ENCODE measurements at places on chromosomes 6 and 20.

- DNase-seq, result no peak
Measured at GRCh38 chr20:51176876-51177275, 154.0 kb upstream of the KCNG1 start.

DNA sequence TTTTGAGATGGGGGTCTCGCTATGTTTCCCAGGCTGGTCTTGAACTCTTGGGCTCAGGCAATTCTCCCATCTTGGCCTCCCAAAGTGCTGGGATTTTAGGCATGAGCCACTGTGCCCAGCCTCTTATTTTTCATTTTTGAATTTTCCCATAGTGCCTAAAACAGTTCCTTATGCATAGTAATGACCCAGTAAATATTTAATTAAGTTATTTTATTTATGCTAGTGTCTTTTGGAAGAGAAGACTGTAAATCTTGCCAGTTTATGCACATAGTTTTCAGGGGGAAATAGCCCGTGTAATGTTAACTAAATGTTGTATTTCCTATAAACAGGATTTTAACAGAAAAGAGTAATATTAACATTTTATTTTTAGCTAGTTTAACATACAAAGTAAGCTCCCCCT is 60.3 kb downstream of the AFG1L start:
- DNase-seq, result no peak

GRCh38 chr20:34022151-34022838 is 28.6 kb downstream of the RALY start:
- no peak for DNase-seq

DNA sequence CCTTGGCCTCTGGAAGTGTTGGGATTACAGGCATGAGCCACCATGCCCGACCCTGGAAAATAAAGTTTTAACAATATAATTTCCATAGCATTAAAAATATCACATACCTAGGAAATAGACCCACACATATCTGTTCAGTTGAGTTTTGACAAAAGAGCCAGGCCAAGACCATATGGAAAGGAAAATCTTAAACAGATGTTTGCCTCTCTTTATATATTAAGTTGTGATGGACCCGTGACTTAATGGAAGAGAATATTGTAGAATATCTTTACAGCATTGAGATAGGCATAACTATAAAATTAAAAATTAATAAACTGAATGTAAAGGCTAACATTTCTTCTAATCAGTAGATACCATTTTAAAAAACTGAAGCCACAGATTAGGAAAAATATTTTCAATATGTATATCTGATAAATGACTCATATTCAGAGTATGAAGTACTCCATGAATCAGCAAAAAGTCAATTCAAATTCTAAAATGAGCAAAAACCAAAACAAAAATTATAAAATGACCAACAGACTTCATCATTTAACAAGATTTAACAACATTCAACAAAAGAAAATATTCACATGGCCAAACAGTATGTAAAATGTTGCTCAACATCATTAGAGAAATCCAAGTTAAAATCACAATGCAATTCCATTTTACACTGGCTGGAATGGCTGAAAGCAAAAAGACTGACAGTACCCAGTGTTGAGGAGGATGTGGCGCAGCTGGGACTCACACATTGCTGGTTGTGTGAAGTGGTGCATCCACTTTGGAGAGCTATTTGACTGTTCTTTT is 43.3 kb downstream of the GTF2H5 start:
- DNase-seq, result no peak

DNA sequence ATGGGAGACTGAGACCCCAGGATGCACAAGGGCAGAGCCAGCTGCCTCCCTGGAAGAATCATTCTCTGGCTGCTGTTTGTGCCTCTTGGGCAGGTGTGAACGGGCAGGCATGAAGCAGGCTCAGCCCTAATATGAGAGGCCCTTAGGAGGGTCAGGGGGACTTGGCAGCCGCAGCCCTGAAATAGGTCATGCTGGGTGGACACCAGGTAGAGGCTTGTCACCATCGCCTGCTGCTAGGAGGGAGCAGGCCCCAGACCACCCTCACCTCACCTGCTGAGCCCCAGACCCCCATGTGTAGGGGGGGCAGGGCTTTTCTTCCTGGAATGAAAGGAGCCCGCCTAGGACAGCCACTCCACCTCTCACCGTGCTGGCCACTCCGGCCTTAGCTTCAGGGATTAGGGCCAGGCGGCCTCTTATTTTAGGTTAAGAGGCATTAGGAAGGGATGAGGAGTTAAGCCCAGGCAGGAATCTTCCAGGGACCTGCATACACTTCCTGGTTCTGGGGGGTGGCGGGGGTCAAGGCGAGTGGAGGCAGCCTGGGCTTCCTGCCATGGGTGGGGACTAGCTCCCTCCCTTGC is 92.4 kb downstream of the ASXL1 start:
- no peak for DNase-seq

DNA sequence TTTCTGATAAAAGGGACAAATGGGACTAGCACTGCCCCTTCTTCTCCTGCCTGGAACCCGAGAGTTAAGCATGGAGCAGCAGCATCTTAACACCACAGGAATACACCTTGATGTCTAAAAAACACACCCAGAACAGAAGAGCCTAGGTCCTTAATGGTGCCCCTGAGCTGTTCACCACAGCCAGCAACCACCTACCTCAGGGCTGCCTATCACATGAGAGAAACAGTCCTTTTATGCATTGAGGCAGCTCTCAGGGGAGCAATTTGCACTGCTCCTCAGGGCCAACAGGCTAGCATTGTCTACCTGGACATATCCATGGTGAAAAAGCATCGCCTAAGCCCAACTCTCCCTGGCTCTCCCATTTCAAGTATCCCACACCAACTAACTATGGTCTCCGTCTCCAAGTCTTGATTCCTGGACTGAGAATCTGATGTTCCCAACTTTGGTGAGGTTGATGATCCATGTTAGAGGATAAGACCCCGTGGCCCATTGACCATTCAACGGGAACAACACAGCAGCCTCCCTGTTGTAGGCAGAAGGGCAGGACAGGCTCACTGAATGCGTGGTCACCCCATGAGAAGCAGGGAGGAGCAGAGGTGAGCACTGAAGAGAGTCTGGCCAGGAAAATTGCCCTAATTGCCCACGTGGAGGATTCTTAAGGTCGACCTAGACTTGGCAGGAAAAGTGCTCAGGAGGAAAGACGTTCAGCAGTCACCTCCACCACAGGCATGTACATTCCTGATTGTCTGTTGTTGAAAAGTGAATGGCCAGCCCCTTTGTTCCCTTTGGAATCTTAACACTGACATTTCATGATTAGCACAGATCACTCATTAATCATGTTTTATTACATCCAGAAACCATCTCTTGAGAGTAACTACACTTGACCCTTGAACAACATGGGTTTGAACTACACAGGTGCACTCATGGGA is 4.2 kb upstream of the APMAP start:
- DNase-seq, result no peak

- no peak for DNase-seq
Measured at GRCh38 chr20:38046572-38046971, 13.0 kb downstream of the RPRD1B start.

DNA sequence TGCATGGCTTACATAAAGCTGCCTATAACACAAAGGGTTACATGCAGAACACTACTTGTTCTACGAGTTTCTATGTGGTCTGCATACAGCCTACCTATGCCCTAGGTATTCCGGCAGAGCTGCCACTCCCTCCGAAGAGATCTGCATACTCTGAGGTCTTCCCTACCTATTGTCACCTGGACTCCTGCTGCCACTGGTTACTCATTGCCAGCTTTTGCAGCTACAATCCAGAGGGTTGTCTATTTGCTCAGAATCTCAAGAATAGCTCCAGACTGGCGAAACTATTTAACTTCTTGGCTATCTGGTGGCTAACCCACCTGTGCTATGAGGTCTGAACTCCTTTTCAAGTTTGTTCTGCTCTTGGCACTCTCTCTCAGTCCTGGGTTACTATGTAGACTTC is 323.3 kb downstream of the BMP2 start:
- no peak for DNase-seq

Data from stimulated activated CD8-positive, alpha-beta memory T cell treated with anti-CD3 and anti-CD28 coated beads, Interleukin-15, amount 100 ng/mL, for 1 hour (primary cell).